HCT116 (cell line): ENCODE measurements at places on chromosomes 6 and 20. TPM values are rescaled to one million over a fixed set of nuclear protein-coding genes. Genes with fewer than 3 reads are reported as not detected.

HLA-DRB5 gene
- not detected for total RNA-seq

PBX2 gene
- 79.0 TPM for total RNA-seq

STMN3 gene
- 138 TPM for total RNA-seq

CTCFL gene
- total RNA-seq, result 0.34 TPM

SNAP25 gene
- 0.39 TPM for total RNA-seq

PLN gene
- not detected for total RNA-seq

SCRT2 gene
- total RNA-seq, result not detected

ZNF341 gene
- total RNA-seq, result 4.9 TPM

ZKSCAN4 gene
- total RNA-seq, result 4.8 TPM

MLN gene
- total RNA-seq, result not detected

TRAPPC3L gene
- total RNA-seq, result not detected

PAK5 gene
- total RNA-seq, result not detected

IRF4 gene
- 1.2 TPM for total RNA-seq

RAET1E gene
- total RNA-seq, result 3.9 TPM

POM121L2 gene
- not detected for total RNA-seq

ANGPT4 gene
- not detected for total RNA-seq

MTO1 gene
- total RNA-seq, result 40.1 TPM

FAM209B gene
- total RNA-seq, result not detected

RHAG gene
- 0.57 TPM for total RNA-seq

CHD6 gene
- total RNA-seq, result 26.6 TPM

EBF4 gene
- 11.4 TPM for total RNA-seq

CST5 gene
- total RNA-seq, result not detected

PARD6B gene
- total RNA-seq, result 41.3 TPM

ZC2HC1B gene
- total RNA-seq, result not detected

GPR31 gene
- not detected for total RNA-seq

SIRPB2 gene
- not detected for total RNA-seq

NTSR1 gene
- total RNA-seq, result 187 TPM
